ENCODE measurements at places on chromosomes 5 and 9. TPM values are rescaled to one million over a fixed set of nuclear protein-coding genes. Genes with fewer than 3 reads are reported as not detected.

DNA sequence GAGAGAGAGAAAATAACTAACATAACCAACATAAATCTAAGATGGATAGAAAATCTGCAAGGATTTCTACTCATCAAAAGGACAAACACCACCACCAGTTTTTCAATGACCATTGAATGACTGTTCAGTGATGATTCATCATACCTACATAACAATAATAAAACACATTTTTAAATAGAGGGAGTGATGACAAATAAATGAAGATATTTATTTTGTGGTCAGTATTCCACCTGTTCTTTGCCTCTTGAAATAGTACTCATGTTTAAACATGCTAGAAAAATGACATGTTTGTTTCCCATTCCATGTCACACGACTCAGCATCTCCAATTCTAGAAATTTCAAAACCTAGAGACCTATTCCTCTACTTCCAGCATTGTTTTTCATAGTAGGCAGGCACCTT, 34.6 kb upstream of the ADAMTS16 start:
- no peak overlapping the region for H3K27ac ChIP-seq
- no peaks in the 10 kb centered on the region for H3K27me3 ChIP-seq
- no peaks in the 10 kb centered on the region for H3K36me3 ChIP-seq
- no peaks in the 10 kb centered on the region for H3K4me1 ChIP-seq
- H3K4me3 ChIP-seq = no peak overlapping the region

- no peaks in the 10 kb centered on the region for H3K27me3 ChIP-seq
- H3K4me1 ChIP-seq = no peaks in the 10 kb centered on the region
- no peak for DNase-seq
- H3K36me3 ChIP-seq = no peaks in the 10 kb centered on the region
- no peak overlapping the region for H3K27ac ChIP-seq
Observed at GRCh38 chr5:146699664-146700418, 178.7 kb downstream of the PPP2R2B start.

- H3K27me3 ChIP-seq = no peaks in the 10 kb centered on the region
- H3K4me3 ChIP-seq = no peak overlapping the region
- peaks cover 6% of the 10 kb centered on the region for H3K4me1 ChIP-seq
- H3K27ac ChIP-seq = no peak overlapping the region
Observed at GRCh38 chr5:135890867-135891266, 4.8 kb downstream of the IL9 start.

GRCh38 chr9:85727500-85727899, 14.3 kb downstream of the AGTPBP1 start:
- H3K36me3 ChIP-seq = no peaks in the 10 kb centered on the region
- no peak overlapping the region for H3K4me3 ChIP-seq
- DNase-seq = no peak
- peak overlapping the region; percentile 52 for H3K27ac ChIP-seq
- no peaks in the 10 kb centered on the region for H3K27me3 ChIP-seq
- H3K4me1 ChIP-seq = peaks cover 19% of the 10 kb centered on the region

- DNase-seq = no peak
- H3K36me3 ChIP-seq = no peaks in the 10 kb centered on the region
- H3K4me1 ChIP-seq = no peaks in the 10 kb centered on the region
- no peak overlapping the region for H3K4me3 ChIP-seq
- no peaks in the 10 kb centered on the region for H3K27me3 ChIP-seq
- H3K27ac ChIP-seq = no peak overlapping the region
Observed at GRCh38 chr5:168893283-168893682, 314.1 kb upstream of the PANK3 start.

- no peak overlapping the region for H3K4me3 ChIP-seq
- H3K27ac ChIP-seq = no peak overlapping the region
- H3K4me1 ChIP-seq = peaks cover 47% of the 10 kb centered on the region
- DNase-seq = peak; percentile 46
- H3K27me3 ChIP-seq = no peaks in the 10 kb centered on the region
Observed at GRCh38 chr9:137237759-137238726, 3.0 kb upstream of the TUBB4B start.

DNA sequence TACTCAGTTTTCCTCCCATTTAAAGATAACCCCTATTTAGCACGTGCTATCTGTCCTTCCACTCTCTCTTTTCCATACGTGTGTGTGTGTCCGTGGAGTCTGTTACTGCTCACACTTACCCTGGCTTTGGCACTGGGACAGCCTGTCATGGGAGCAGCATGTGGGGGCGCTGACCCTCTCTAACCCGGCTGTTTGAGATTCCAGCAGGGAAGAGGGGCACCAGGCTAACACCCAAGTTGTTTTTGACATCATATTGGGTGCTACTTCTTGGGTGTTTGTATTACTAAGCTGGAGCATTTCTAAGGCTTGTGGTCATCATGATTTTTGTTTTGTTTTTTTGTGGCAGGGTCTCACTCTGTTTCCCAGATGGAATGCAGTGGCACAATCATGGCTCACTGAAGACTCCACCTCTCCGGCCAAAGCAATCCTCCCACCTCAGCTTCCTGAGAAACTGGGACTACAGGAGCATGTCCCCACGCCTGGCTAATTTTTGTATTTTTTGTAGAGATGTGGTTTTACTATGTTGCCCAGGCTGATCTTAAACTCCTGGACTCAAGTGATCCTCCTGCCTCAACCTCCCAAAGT, 56.9 kb upstream of the SIMC1 start:
- no peak overlapping the region for H3K27ac ChIP-seq
- DNase-seq = no peak
- H3K4me1 ChIP-seq = no peaks in the 10 kb centered on the region

GRCh38 chr9:93357649-93358048, 93.8 kb upstream of the FAM120A start:
- DNase-seq = no peak
- H3K36me3 ChIP-seq = no peaks in the 10 kb centered on the region
- H3K27me3 ChIP-seq = no peaks in the 10 kb centered on the region
- H3K4me1 ChIP-seq = no peaks in the 10 kb centered on the region

DNA sequence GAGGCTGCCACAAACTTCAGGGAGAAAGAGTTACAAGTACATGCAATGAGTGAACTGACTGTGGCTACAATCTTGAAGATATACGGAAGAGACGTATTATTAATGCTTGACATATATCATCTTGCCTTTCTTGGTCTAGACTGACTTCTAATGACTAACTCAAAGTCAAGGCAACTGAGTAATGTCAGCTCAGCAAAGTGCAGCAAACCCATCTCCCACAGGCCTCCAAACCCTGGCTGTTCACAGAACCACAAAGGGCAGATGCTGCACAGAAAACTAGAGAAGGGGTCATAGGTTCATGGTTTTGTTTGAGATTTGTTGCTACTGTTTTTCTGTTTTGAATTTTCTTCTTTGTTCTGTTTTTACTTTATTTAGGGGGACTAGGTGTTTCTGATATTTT, 21.0 kb downstream of the IL7R start:
- H3K4me3 ChIP-seq = no peak overlapping the region
- no peak for DNase-seq
- no peaks in the 10 kb centered on the region for H3K27me3 ChIP-seq
- H3K27ac ChIP-seq = no peak overlapping the region
- peaks cover 10% of the 10 kb centered on the region for H3K4me1 ChIP-seq
- peaks cover 3% of the 10 kb centered on the region for H3K36me3 ChIP-seq

DNA sequence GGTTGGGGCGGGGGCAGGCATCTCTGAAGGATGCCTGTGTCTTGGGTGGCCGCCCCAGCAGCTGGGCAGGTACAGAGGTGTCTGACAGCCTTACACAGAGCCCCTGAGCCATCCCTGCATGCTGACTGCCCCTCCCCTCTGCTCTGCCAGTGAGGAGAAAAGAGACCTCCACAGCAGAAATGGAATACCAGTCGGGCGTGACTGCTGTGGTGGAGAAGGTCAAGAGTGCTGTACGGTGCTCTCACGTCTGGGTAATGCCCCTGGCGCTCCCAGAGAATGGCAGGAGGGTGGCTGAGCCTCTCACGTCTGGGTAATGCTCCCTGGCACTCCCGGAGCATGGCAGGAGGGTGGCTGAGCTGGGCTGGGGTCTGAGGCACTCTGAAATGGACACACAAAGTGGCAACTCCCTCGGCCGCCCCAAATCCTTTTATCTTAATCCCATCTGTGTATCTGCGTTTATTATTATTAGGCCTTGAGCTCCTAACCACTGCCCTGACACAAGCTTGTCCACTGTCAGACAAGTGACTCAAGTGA, 2.5 kb upstream of the RABL6 start:
- H3K4me3 ChIP-seq = no peak overlapping the region
- peaks cover 37% of the 10 kb centered on the region for H3K4me1 ChIP-seq
- no peak overlapping the region for H3K27ac ChIP-seq
- H3K27me3 ChIP-seq = peaks cover 3% of the 10 kb centered on the region
- no peak for DNase-seq

GRCh38 chr9:136354592-136355085, 8.9 kb downstream of the DNLZ start:
- no peaks in the 10 kb centered on the region for H3K36me3 ChIP-seq
- H3K4me1 ChIP-seq = peaks cover 4% of the 10 kb centered on the region
- H3K27ac ChIP-seq = peak overlapping the region; percentile 6
- no peaks in the 10 kb centered on the region for H3K27me3 ChIP-seq
- H3K4me3 ChIP-seq = no peak overlapping the region

DNA sequence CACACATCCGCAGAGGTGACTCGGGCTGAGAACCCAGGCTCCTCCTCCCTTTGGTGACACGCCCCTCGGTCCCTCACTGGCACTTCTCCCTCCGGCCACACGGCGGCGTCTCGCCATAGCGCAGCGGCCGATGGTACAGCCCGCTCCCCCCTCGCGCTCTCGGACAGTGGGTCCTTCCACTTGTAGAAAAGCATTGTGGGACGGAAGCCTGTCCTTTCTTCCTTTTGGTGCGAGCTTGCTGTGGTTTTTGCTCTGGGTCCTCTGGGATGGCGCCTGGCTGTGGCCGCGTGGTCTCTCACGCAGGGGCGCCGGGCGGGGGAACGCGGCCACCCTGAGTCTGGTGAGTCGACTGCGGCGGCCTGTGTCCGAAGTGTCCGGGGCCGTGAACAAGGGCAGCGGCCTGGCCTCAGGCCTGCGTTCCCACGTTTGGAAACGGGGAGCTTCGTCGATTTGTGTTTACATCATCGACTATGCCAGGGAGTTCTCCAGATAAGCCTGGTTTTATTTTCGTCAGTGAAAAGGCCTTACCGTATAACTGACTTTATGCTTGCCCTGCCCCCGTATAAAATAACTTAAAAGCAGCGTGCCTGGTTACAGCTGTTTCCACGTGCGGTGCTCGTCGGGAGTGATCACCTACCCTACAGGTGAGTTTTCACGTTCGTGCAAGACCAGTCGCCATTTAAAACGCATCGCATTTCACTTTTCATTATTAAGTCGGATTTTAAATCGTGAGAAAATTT, 258.3 kb downstream of the EPB41L4A start:
- peaks cover 15% of the 10 kb centered on the region for H3K4me1 ChIP-seq
- H3K27me3 ChIP-seq = no peaks in the 10 kb centered on the region
- H3K36me3 ChIP-seq = peaks cover 11% of the 10 kb centered on the region
- peak; percentile 97 for DNase-seq

- no peaks in the 10 kb centered on the region for H3K36me3 ChIP-seq
- no peaks in the 10 kb centered on the region for H3K27me3 ChIP-seq
- no peak for DNase-seq
Observed at GRCh38 chr9:33437205-33437604, 10.2 kb downstream of the AQP3 start.

DNA sequence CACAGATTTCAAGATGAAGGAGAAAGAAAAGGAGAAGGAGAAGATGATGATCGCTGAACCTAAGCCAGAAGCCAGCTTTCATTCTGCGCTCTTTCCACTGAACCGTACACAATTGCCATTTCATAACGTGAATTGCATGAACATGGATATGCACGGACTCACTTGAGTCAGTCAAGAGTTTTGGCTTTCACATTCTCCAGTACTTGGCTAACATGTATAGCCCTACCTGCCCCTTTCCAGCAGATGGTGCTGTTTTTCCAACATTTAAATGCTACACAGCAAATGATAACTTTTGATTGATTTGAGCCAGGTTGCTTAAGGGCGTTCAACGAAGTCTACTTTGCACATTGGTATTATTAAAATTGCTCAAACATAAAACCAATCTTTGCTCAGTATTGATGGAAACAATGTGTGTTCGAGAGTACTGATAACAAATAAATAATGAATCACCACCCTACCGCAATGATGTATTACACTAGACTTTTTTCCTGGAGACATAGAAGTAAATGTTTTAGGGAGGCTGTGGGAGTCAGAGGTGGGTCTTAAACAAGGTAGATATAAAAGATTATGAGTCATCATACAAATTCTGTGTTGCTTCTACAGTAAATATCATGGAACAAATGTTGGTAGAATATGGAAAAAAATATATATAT, 196.4 kb downstream of the TRPM3 start:
- DNase-seq = peak; percentile 47
- H3K4me1 ChIP-seq = no peaks in the 10 kb centered on the region
- H3K27ac ChIP-seq = no peak overlapping the region
- no peaks in the 10 kb centered on the region for H3K36me3 ChIP-seq

DNA sequence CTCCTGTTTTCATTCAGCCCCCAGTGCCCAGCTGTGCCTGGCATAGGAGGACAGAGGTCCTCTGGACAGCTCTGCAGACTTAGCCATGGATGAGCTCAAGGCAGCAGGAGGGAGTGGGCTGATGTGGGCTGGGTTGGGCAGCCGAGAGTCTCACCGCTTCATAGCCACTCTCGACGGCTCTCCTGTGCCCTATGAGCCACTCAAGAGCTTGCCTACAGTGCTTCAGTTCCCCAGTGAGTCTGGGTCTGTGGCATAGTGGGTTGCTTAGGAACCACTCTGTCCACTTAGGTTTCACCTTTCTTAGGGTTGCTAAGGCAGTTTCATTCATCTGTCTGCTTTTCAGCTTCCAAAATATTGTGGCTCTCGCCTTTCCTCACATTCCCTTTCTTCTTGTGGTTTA, 296.8 kb downstream of the ICE1 start:
- no peaks in the 10 kb centered on the region for H3K27me3 ChIP-seq
- H3K4me1 ChIP-seq = no peaks in the 10 kb centered on the region
- DNase-seq = no peak
- no peak overlapping the region for H3K27ac ChIP-seq

DNA sequence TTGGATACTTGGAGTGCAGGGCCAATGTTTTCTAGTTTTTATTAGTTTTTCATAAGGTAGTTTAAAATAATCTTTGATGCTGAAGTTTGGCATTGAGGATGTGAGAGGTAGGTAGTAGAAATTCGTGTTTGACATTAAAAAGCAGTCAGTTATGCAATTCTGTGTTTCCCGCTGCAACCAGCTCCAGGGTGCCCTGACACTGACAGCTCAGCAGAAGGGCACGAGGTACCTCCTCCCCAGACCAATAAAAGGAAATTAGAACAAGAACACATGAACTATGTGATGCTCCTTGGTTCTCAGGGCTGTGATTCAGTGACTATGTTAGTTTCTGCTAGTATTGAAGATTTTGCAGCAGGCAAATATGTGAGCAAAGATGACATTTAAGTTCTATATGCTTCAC, 40.2 kb downstream of the NSUN2 start:
- no peak overlapping the region for H3K27ac ChIP-seq
- no peaks in the 10 kb centered on the region for H3K27me3 ChIP-seq
- no peaks in the 10 kb centered on the region for H3K4me1 ChIP-seq
- H3K4me3 ChIP-seq = no peak overlapping the region
- no peak for DNase-seq

PCDHGA4 gene
- total RNA-seq = 3.1 TPM

CDH10 gene
- 0.26 TPM for total RNA-seq

OCLN gene
- total RNA-seq = 77.5 TPM

SETD9 gene
- total RNA-seq = 9.2 TPM

MAMDC2 gene
- 50.1 TPM for total RNA-seq

CDH12 gene
- total RNA-seq = not detected

PTGES2 gene
- total RNA-seq = 96.9 TPM
